ENCODE measurements at places on chromosomes 3 and 15. TPM values are rescaled to one million over a fixed set of nuclear protein-coding genes. Genes with fewer than 3 reads are reported as not detected.

Gene GABRG3
- not detected for total RNA-seq

Gene TP63
- total RNA-seq = 0.11 TPM

Gene CGNL1
- not detected for total RNA-seq

Gene ACP3
- total RNA-seq = not detected

DNA sequence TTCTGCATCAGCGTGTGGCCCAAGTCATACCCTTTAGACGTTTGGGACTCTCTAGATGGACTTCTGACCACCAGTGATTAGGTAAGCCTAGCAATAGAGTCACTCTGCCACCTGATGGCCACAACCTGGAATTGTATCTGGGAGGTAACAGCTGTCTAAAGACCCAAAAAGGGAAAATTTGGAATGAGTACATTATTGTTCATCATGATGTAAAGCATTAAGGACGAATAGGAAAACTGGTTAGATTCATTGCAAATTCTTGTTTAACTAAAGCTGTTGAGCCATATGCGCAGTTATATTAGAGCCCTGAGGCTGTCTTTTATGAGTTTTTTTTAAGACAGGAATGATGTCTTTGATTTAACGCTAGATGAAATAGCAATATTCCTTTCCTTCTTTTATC is 63.6 kb downstream of the FAM81A start:
- no peak for DNase-seq

DNA sequence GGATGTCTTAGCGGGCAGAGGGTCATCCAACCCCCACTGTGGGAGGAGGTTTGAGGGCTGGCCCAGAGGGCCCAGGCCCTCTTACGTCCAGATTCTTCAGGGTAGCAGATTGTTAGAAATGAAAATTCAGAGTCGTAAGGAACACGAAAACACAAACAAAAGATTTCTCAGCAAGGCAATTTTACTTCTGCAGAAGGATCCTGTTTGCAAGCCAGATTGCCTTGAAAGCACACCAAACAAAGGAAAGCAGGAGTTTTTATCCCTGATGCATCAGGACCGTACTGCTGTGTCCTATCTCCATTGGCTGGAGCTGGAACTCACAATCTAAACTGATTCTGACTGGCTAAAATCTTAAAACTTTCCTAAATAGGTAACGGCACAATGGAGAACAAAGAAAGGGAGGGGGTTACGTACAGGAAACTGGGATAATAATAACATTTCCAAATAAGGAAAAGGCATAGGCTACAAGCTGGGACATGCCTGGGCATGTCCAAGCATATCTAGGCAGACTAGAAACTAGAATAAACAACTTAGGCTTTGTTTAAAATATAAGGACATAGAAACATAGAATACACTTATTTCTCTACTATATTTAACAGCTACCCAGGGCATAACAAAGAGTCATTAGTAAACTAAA is 97.3 kb upstream of the C2CD4B start:
- DNase-seq = no peak

DNA sequence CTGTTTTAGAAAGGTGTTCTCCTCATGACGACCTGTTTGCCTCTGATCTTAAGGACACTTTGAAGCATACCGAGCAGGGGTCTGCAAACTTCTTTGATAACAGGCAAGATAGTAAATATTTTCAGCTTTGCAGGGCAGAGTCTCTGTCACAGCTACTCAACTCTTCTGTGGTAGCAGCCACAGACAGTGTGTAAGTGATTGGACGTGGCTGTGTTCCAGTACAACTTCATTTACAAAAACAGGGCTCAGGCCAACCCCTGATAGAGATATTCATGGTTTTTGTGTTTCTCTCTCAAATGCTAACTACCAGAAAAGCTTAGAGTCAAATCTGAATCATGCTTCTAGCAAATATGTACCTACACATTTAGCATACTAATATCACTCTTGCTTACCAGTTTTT is 51.5 kb downstream of the TGFBR2 start:
- DNase-seq = peak; percentile 85

- DNase-seq = no peak
Measured at GRCh38 chr3:29764603-29765254, 483.9 kb downstream of the RBMS3 start.

GRCh38 chr3:45128950-45129349 is 17.2 kb downstream of the CDCP1 start:
- DNase-seq = no peak

DNA sequence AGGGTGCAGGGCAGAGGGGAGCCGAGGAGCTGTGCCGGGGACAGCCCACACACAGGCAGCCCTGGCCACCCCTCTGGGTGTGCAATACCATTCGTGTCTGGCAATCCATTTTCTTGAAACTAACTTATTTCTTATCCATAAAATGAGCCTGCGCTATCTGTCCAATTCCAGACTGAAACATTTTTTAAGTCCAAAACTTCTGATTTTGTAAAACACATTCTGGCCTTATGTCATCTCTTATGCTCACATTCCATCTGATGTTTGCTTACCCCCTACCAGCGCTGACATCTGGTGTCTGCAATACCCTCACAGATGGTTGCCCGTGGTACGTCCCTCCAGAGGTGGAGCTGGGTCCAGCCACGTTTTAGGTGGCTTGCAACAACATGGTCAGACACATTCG is 31.8 kb downstream of the PCSK6 start:
- DNase-seq = no peak

GRCh38 chr15:29945943-29946596 is 123.8 kb upstream of the TJP1 start:
- no peak for DNase-seq

DNA sequence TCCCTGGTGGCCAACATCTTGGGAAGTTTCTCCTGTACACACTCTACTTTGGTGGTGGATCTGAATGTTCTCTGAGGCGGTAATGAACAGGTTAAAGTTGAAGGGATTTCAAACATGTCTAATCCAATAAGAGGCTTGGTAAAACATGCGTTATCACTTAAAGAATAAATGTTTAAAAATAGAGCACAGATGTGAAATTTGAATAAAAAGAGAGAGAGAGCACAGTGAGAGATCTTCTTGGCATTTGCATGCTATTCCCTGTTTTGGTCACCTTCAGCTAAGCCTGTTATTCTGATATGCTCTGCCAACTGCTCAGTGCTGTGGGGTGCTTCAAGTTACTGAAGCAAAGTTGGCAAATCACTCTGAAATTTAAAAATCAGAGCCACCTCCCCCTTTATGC is 237.7 kb upstream of the WNT5A start:
- DNase-seq = no peak

- no peak for DNase-seq
Measured at GRCh38 chr3:16182612-16183011, 8.1 kb downstream of the GALNT15 start.

- no peak for DNase-seq
Measured at GRCh38 chr3:194985031-194985578, 285.9 kb downstream of the XXYLT1 start.

- DNase-seq = no peak
Measured at GRCh38 chr3:158743664-158744566, 11.7 kb upstream of the RARRES1 start.
